DMS153 (cell line): ENCODE measurements at places on chromosomes 16 and 17.

GRCh38 chr17:32483451-32484019 lies 3.3 kb upstream of the CDK5R1 start:
- DNase-seq: peak; percentile 8

GRCh38 chr16:67650023-67650422 lies 5.1 kb downstream of the CARMIL2 start:
- DNase-seq: no peak

- no peak for DNase-seq
Observed at GRCh38 chr17:29577385-29578211, 9.1 kb downstream of the TP53I13 start.

GRCh38 chr16:84308120-84308519 lies 13.4 kb downstream of the WFDC1 start:
- DNase-seq: peak; percentile 38

DNA sequence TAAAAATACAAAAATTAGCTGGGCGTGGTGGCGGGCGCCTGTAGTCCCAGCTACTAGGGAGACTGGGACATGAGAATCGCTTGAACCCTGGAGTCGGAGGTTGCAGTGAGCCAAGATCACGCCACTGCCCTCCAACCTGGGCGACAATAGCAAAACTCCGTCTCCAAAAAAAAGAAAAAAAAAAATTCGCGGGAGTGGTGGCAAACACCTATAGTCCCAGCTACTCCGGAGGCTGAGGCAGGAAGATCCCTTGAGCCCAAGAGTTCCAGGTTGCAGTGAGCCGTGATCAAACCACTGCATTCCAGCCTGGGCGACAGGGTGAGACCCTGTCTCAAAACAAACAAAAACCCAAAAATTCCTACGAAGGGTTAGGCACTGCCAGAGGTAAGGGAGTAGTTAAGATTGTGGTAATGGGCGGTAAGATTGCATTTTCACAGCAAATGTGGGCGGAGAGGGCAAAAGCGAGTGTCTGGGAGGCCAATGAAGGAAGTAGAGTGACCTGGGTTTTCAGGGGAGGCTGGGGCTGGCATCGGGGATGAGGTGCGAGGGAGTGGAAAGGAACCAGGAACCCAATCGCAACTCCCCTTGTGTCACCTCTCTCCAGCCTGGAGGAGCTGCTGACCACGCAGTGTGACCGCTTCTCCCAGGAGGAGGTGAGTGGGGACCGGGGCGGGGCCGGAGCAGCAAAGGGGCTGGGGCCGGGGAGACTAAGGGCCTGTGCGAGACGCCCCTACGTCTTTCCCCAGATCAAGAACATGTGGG lies 2.6 kb downstream of the MYL11 start:
- no peak for DNase-seq

- peak; percentile 76 for DNase-seq
Observed at GRCh38 chr16:16014329-16015224, 65.2 kb downstream of the ABCC1 start.

GRCh38 chr17:62672957-62673356 lies 45.5 kb downstream of the MRC2 start:
- no peak for DNase-seq

DNA sequence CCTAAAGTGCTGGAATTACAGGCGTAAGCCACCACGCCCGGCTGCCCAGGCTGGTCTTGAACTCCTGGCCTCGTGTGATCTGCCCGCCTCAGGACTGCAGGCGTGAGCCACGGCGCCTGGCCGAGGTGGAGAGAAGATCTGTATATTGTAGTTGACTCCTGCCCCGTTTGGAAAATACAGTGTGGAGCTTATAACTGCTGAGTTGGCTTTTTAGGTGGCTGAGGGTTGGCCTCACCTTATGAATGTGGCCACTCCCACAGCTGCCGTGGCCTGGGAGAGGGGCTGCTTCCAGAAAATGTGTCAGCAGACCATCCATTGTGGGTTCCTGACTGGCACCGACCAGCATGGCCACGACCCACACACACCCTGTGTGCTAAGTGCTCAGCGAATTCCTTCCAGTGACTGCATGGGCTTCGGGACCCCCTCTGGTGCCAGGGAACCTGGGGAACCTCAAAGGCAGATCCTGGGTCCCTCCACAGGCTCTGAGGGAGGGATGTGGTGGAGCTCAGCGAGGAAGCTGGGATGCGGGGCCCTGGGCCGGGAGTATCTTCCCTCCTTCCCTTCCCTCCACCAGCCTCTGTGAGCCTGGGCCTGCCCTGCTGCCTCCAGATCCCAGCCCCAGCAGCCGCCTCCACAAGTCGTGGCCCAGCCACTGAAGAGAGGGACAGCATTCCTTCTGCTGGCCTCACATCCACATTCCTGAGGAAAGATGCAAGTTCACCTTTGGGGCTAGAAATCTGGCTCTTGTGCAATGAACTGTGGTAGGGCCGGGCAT lies 10.9 kb upstream of the RAB11FIP3 start:
- DNase-seq: no peak

- no peak for DNase-seq
Observed at GRCh38 chr17:39001703-39002637, 34.8 kb upstream of the FBXO47 start.

GRCh38 chr16:67993207-67994039 lies 5.9 kb downstream of the DPEP2 start:
- DNase-seq: peak; percentile 34

DNA sequence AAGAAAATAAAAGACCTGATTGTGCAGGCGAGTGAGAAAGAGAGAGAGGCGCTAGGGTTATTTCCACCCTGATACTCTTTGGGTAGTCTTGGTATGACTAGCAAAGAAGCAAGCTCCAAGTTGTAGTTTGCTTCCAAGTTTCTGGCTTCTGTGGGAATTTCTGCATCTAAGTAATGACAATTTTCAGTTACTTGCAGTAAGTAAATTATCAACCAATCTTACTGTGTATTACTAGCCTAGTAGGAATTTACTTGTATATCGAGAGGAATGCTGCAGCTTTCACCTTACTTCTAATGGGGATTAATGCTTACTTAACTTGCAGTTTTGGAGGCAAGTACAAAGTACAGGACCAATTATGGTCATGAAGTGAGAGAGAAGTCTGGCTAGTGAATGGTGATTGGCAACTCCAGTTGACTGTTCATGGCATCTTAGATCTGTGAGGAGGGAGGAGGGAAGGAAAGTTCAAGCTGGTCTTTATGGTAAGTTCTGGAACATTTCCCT lies 31.9 kb downstream of the TENT4B start:
- DNase-seq: no peak

- no peak for DNase-seq
Observed at GRCh38 chr16:29114574-29114973, 129.7 kb downstream of the LAT start.

- peak; percentile 86 for DNase-seq
Observed at GRCh38 chr17:75105126-75106080, 4.4 kb upstream of the ARMC7 start.

GRCh38 chr17:42743595-42744282 lies 1.1 kb downstream of the EZH1 start:
- DNase-seq: no peak

GRCh38 chr16:16145286-16145685 lies 78.0 kb downstream of the ABCC6 start:
- DNase-seq: no peak

DNA sequence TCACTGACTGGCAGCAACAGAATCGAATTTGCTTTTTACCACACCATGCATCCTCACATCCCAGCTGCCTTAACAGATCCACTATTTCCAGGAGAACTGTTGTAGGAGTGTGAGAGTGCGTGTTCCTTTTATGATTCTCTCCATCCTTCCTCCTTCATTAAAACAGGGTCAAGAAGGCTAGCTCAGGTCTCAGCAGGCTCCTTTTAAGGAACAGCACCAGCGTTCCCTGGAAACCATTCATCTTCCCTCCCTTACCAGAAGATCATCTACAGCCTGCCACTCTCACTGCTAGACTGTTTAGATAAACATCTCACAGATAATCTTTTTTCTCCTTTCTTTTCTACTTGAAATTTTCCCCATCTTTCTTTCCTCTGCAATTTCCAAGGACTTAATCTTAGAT lies 1531.9 kb upstream of the CDH8 start:
- DNase-seq: no peak

- DNase-seq: no peak
Observed at GRCh38 chr16:4525069-4525468, 13.5 kb downstream of the CDIP1 start.

- no peak for DNase-seq
Observed at GRCh38 chr17:37530420-37530819, 40.7 kb downstream of the DUSP14 start.

- DNase-seq: no peak
Observed at GRCh38 chr17:77184474-77184873, 43.7 kb downstream of the SEC14L1 start.

- no peak for DNase-seq
Observed at GRCh38 chr17:19502517-19502916, 31.1 kb upstream of the SLC47A1 start.

DNA sequence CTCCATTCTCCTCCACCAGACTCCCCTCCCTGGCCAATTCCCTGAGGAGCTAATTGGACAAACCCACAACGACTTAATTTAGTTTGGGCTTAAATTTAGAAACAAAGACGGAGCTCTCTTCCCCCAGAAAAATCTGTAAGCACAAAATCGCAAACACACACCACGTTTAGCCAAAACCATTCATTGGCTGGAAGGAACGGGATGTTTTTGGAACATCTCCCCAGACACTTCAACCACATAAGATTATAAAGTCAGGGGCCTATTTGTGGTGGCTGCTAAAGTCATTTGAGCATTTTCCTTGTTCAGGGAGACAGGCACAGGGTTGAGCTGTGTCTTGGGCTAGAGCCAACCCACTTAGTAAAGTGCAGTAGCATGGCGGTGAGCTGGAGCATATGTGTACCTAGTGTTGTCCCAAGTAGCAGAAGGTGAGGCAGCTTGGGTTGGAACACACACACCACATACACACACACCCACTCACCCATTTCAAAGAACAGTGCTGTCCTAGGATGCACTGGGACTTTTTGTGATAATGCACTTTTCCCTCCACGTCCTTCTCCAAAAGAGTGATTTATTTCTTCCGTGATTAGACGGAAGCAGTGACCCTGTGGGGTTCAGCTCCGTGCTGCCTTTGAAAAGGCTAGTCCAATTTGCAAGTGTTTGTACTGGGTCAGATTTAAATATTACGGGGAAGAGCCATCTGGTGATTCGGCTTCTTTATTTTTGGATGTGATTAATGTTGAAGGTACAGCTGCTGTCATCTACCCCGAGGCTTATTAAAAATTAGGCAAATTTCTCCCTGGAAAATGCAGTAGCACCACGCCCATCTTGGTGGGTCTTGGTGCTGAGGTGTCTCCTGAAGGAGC lies 32.2 kb downstream of the ELAC2 start:
- no peak for DNase-seq

- no peak for DNase-seq
Observed at GRCh38 chr17:78075011-78075410, 53.5 kb downstream of the TMC6 start.

DNA sequence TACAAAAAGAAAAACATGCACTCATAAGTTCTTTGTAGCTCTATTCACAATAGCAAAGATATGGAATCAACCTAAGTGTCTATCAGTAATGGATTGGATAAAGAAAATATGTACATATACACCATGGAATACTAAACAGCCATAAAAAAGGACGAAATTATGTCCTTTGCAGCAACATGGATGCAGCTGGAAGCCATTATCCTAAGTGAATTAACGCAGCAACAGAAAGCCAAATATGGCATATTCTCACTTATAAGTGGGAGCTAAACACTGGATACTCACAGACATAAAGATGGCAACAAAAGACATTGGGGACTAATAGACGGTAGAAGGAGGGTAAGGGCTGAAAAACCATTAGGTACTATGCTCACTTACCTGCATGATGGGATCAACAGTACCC lies 5.8 kb downstream of the CMC2 start:
- DNase-seq: no peak

GRCh38 chr17:4477255-4477791 lies 21.4 kb upstream of the SPNS2 start:
- no peak for DNase-seq

DNA sequence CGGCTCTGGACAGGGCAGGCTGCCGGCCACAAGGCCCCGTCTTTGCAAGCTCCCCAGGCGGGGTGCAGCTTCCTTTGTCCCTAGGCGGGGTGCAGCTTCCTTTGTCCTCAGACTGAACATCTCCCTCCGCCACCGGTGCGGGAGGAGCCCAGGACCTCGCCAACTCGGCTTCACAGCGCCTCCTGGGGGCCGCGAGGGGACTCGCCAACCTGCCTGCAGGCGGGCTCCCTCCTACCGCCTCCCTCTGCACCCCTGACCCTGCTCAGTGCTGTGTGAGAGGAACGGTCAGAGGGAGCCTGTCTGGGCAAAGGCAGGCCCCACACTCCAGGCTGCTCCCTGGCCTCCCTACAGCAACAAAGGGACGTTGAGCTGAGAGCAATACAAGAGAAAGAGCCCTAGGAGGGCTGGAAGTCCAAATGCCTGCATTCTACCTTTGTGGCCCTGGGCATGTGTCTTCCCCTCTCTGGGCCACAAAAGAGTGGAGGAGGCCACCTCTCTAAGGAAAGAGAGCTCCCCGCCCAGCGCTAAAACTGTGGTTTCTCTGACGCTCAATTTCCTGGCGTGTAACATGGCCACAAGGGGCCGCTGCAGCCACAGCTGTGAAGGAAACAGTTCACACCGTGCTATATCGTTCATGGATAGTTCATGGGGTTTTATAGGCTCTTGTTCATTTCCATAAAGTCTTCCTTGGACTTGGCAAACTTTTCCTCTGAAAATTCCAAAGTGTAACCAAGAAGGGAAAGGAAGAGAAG lies 20.9 kb upstream of the KRT19 start:
- peak; percentile 85 for DNase-seq

DNA sequence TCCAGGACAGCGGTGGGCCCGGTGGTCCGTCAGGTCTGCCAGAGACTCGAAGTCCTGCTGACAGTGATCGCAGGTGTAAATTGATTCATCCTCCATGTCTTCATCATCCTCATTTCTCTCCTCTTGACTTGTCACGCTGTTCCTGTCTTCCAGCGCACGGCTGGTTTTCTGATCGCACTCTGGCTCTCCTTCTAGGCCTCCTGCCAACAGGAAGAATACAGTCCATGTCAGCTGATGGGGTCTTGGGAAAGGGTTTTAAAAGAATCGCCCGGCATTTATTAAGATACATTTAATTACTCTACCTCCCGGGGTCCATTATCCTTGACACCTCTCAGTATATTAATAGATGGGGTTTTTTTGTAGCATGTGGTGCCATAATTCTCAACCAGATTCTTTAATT lies 125.1 kb downstream of the ZNF423 start:
- DNase-seq: no peak

- no peak for DNase-seq
Observed at GRCh38 chr16:23826528-23827045, 9.2 kb upstream of the PRKCB start.

GRCh38 chr17:77619326-77619725 lies 339.2 kb upstream of the TNRC6C start:
- DNase-seq: no peak

- no peak for DNase-seq
Observed at GRCh38 chr17:78114831-78115723, 13.5 kb downstream of the TMC6 start.

GRCh38 chr16:71568551-71568950 lies 8.3 kb downstream of the TAT start:
- no peak for DNase-seq

DNA sequence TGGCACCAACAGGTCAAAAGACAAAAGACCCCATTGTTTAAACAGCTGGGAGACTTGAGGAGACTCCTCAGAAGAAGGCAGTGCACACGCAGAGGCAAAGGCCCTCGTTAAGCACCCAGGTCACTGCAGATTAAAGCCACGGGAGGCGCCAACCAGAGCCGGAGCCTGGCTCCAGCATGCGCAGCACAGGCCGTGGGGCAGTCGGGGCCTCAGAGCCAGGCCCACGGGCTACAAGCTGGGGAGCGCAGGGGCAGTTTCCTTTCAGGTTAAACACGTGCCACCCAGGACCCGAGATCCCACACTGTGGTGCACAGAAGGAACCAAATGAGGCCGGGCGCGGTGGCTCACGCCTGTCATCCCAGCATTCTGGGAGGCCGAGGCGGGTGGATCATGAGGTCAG lies 9.2 kb downstream of the PIEZO1 start:
- DNase-seq: no peak
